ENCODE measurements at places on chromosomes 7 and 10.
A peak's percentile ranks its signal among the peaks of the same experiment; 100 is the strongest.

DNA sequence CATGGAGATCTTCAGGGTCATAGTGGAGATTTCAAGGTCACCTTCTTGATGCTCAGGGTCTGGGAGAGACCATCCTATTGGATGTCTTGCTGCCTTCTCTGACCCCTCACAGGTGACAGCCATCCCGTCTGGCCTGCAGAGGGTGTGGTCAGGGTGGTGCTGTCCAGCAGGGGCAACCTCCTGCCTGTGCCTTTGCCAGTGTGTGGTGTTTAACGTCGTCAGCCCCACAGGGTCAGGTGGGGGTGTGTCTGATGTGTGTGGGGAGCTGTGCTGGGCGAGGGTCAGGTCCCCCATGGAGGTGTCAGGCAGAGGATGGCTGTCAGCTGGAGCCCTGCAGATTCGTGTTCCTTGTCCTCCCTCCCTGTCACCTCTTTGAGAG is 16.5 kb downstream of the ADCY1 start:
- no peak for DNase-seq

DNA sequence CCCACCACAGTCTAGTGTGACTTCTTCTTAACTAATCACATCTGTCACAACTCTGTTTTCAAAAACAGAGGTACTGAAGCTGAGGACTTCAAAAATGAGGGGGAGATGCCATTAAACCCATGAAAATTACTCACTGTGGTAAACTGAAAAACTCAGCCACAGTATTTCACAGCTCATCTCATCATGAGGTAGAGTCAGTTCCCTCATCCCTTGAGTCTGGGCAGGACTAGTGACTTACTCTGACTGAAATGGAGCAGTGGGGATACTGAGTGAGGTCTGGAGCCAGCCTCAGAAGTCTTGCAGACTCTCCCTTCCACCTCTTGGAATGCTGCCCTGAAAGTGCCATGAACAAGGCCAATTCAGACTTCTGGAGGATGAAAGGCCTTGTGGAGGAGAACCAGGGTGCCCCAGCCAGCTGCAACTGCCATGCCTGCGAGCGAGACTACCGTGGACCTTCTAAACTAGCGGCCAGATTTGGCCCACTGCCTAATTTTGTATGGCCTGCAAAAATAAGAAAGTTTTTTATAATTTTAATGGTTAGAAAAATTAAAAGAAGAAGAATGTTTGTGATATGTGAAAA is 24.7 kb upstream of the ANKRD1 start:
- no peak for DNase-seq

GRCh38 chr10:62853710-62854109 is 37.5 kb upstream of the EGR2 start:
- no peak for DNase-seq

- DNase-seq, result no peak
Observed at GRCh38 chr7:7664291-7664690, 23.7 kb downstream of the UMAD1 start.

- no peak for DNase-seq
Observed at GRCh38 chr7:40777730-40778312, 643.0 kb downstream of the SUGCT start.

DNA sequence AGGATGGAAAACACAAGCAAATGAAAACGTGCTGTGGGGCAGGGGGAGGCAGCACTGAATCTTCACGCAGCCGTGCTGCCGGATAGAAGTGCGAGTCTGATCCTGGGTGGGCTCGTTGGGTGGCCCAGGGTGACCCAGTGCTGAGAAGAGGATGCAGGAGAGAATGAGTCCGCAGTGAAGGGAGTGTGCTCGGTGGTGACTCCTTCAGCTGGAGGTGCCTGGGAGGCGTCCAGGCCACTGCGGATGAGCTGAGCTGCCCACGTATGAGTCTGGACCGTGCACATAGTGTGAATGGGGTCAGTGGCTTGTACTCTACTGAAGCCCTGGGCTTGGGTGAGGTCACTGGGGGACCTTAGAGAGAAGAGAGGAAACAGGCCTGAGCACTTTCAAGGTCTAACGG is 190.0 kb upstream of the MGMT start:
- DNase-seq, result no peak

DNA sequence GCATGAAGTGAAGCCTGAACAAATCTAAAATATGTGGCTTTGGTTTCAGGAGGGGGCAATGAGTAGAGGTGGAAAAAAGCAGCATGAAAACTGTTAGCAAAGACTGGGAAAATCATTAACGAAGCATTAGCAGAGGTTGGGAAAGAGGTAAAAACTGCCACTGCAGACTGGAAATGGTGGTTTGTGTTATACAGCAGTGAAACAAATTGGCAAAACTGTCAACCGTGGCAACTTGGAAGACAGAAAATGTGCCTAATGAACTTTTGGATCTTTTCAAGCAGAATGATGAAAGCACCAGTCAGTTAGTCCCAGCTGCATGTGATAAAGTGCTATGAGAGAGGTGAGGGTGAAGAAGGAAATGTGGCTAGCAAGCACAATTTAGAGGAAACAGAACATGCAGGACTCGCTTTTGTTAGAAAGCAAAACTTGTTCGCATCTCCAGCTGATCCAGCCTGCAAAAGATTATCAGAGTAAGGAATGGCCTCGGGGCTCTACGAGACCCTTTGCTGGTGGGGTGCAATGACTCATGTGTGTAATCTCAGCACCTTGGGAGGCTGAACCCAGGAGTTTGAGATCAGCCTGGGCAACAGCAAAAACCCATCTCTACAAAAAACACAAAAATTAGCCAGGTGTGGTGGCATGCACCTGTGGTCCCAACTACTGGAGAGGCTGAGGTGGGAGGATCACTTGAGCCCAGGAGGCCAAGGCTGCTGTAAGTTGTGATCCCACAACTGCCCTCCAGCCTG is 45.7 kb downstream of the SKIDA1 start:
- DNase-seq, result no peak

GRCh38 chr7:106814887-106815286 is 50.2 kb upstream of the PIK3CG start:
- DNase-seq, result no peak

DNA sequence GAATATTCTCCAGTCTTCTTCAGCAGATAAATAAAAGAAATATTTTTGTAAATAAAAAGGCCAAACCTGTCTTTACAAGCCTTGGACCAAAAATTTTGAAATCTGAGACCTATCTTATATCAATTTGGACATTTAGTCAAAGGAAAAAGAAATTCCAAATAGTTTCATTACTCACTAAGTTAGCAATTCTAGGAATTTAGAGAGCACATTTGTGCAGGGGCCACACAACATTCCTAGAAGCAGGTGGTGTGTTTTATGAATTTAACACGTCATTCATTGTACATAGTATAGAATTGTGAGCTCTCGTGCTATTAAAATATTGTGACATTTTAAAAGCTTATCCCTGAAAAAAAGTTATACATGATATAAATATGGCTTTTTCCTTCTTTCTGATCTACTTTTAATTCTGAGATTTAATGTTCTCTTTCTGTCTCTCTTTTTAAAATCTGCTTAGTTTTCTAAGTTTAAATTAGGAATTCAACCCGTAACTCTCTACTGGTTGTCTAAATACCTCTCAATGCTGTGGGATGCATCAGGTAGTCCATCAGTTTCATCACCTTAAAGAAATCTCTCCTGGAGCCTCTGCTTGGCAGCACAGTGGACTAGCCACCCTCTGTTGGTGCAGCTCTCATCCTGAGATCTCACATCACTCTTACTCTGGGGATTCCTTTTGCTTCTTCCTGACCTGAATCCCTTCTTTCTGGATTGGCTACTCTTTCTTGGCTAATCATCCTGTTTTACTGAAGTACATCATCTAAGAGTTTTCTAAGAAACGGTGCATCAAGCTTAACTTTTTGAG is 124.5 kb downstream of the SEMA3E start:
- DNase-seq, result no peak

- no peak for DNase-seq
Observed at GRCh38 chr10:36888925-36889573, 236.3 kb upstream of the ANKRD30A start.

- DNase-seq, result peak; percentile 50
Observed at GRCh38 chr7:34011696-34012095, 106.4 kb downstream of the BMPER start.

- no peak for DNase-seq
Observed at GRCh38 chr7:45455662-45456061, 118.5 kb upstream of the ADCY1 start.

- DNase-seq, result peak; percentile 98
Observed at GRCh38 chr7:55065079-55065478, 46.3 kb downstream of the EGFR start.

- no peak for DNase-seq
Observed at GRCh38 chr7:131341690-131342089, 14.0 kb downstream of the MKLN1 start.

GRCh38 chr10:103605359-103606096 is 112.0 kb downstream of the NEURL1 start:
- DNase-seq, result peak; percentile 67

DNA sequence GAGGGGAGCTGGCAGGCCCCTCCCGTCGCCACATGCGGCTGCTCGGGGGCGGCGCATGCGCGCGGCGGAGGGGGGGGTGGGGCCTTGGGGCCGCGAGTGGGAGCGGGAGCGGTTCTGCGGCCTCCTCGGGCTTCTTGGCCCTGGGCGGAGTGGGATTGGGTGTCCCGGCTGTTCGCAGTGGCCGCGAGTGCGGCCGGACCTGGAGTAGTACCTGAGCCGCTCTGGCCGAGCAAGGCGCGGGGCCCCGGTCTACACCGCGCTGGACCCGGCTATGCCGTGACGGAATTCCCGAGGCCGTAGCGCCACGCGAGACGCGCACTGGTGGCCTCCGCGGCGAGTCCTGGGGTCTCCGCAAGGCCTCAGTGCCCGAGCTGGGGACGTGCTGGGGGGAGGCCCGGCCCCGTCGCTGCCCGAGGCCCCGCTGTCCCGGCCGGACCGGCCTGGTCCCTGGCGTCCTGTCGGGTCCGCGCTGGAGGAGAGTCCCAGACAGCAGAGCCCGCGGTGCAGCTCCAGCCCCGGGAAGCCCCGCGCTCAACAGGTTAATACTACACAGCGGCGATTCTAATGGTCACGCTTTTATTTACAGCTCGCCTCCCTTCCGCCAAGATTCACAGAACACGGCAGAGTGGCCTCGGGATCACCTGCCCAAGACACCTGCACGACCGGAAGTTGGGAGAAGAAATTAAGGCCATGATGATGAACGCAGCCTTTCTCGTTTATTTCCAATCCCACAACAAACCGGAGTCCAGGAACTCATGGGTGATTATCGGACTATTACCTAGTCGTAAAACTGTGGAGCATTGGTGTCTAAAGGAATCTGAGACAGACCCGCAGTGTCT is 671 bp upstream of the PAXIP1 start:
- peak; percentile 76 for DNase-seq

GRCh38 chr7:138170959-138171703 is 94.9 kb downstream of the AKR1D1 start:
- DNase-seq, result no peak

- no peak for DNase-seq
Observed at GRCh38 chr7:63080831-63081230, 917.8 kb upstream of the ZNF722 start.

GRCh38 chr7:116862951-116863670 is 724 bp downstream of the CAPZA2 start:
- DNase-seq, result peak; percentile 17

DNA sequence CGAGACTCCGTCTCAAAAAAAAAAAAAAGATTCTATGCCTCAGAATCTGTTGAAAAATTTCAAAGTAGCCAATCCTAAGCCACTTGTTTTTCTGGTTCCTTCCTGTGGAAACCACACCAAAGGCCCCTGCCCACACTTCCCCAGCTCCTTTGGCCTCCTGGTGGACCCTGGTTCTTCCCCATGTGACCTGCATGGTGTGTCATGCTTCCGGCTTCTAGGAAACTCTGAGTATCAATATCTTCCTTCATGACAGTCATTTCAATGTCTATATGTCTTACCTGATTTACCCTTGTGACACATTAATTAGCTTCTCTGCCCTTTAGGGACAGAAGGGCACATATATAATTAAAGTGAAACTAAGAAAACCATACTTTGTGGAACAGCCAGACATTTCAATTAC is 80.4 kb upstream of the GRB10 start:
- no peak for DNase-seq

- no peak for DNase-seq
Observed at GRCh38 chr7:5303591-5304505, 21.1 kb downstream of the SLC29A4 start.

DNA sequence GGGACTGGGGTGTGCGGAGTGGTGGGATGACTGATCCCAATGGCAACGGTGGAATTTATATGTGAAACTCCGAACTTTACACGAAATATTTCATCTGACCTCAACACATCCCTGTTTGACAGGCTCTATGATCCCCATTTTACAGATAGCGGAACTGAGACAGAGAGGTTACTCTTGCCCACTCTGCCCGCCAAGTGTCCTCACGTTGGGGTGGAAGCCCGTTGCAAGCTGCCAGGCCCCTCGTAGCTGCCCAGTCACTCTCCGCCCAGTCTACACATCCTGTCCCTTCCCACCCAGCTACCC is 397 bp upstream of the NFE2L3 start:
- DNase-seq, result no peak

- no peak for DNase-seq
Observed at GRCh38 chr10:43775384-43775783, 126.7 kb upstream of the ZNF32 start.

DNA sequence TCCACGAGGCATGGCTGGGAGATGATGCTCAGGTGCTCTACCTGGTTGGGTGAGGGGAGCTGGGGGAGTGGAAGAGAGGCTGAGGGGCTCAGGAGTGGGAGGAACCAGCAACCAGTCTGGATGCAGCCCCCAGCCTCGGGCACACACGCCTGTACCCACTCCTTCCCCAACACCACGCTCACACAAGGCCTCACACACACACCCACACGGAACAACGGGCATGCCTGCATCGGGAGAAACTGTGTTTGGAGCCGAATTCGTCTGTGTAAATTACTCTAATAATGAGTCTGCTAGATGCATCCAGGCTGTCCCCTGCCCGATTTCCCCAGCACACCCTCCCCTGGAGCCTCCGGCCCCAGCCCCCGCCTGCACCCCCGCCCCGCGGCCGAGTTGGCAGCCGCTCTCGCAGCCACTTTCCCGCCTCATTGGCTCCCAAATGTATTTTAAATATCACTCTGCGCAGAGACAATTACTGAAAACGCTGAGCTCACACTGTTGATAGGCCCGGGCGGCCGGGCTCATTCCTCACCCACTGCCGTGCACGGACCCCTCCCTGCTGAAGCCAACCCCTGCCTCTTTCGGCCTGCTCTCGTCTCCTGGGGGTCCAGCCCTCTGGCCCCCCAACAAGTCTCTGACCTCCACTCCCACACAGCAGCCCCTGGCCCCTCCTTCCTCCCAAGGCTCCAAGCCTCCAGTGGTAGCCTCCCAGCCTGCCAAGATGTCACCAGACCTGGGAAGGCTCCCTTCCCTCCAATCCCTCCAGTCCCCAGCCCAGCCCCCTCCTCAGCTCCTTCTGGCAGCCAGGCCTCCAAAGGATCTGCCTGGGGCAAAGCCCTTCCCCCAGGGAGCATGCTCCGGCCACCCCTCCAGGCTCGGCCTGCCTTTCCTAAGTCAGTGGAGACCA is 11.1 kb downstream of the H2BK1 start:
- no peak for DNase-seq

- no peak for DNase-seq
Observed at GRCh38 chr7:24842449-24843241, 85.4 kb upstream of the GSDME start.

DNA sequence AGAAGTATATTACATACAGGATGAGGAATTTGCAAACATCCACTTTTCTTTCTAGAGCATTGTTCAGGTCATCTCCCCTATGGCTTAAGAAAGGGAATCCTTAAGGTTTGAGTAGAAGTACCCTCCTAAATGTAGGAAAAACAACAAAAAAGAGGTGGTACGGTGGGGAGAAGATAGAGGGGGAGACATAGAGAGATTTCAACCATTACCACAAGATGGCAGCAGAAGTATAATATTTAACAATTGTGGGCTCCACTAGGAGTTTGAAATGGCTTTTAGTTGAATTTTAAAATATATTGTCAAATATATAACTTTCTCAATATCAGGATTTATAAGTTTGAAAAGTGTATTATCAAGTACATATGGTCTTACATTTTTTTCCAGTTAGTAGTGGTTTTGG is 72.7 kb upstream of the PRKG1 start:
- DNase-seq, result no peak

Data from fibroblast of gingiva (primary cell).